ENCODE measurements at places on chromosomes 16 and 17.

- no peak for DNase-seq
Observed at GRCh38 chr17:5947701-5948180, 122.4 kb upstream of the WSCD1 start.

- no peak for DNase-seq
Observed at GRCh38 chr16:2386990-2387389, 42.3 kb upstream of the CCNF start.

GRCh38 chr16:64122177-64122576, 999.7 kb downstream of the CDH11 start:
- peak; percentile 52 for DNase-seq

DNA sequence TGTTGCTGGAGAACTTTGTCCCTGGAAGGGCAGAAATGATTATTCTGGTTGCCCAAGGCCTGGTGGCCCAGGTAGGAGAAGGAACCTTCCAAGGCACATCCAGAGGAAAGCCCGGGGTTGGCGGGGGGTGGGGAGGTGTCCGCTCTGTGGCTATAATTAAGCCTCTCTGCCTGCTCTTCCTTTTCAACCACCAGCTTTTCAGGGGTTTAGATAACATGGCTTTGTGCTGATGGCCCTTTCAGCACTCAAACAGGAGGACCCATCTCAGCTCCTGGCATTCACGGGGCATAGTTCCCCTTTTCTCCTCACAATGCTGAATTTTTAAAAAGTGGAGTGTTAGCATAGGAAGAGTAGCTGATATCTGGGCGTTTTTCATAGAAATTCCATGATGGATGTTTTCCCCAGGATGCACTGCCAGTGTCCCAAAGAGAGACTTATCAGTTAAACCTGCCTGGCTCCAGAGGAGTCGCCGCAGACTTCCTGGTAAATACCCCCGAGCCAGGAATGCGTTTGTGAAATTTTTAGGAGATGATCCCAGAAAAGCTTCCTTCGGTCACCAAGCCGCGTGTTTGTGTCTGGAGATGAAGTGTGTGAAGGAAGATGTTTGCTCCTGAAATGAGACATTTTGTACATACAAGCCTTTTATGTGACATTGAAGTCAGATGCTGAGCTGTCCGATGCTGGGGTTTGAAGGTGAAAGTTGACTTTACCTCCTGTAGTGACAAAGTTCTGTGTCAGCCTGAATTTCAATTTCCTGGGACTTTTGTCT, 188.5 kb downstream of the MSI2 start:
- DNase-seq = peak; percentile 71

- peak; percentile 89 for DNase-seq
Observed at GRCh38 chr17:31674305-31674704, 184.7 kb downstream of the COPRS start.

- no peak for DNase-seq
Observed at GRCh38 chr16:68247400-68247799, 2.2 kb downstream of the PLA2G15 start.

DNA sequence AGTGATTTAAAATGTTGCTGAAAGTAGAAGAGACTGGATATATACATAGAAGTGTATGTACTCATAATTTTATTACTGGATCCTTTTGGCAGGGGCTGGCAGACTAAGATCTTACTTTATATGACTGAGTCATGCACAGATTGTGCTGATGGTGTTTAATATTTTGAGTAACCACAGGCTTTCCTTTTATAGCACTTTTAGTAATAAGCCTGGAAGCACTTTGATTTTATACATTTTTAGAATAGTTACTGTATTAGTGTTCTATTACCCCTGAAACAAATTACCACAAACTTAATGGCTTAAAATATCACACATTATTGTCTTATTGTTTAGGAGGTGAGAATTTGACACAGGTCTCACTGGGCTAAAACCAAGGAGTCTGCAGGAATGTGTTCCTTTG, 113.4 kb upstream of the CDH8 start:
- DNase-seq = no peak

DNA sequence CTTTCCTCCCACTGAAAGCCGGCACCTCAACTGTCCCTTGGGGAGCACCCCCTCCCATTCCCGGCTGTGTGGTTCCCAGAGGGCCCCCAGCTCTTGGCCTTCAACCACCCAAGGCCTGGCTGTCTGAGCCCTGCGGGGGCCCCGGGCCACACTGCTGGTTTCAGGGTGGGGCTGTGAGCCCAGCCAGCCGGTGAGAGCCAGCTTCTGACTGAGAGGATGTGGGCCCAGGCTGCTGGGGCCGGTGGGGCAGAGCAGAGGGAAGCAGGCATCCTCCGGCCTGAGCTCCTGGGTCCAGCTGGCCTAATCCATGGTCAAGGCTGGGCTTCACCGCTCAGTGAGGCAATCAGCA, 875 bp upstream of the LGALS3BP start:
- no peak for DNase-seq

DNA sequence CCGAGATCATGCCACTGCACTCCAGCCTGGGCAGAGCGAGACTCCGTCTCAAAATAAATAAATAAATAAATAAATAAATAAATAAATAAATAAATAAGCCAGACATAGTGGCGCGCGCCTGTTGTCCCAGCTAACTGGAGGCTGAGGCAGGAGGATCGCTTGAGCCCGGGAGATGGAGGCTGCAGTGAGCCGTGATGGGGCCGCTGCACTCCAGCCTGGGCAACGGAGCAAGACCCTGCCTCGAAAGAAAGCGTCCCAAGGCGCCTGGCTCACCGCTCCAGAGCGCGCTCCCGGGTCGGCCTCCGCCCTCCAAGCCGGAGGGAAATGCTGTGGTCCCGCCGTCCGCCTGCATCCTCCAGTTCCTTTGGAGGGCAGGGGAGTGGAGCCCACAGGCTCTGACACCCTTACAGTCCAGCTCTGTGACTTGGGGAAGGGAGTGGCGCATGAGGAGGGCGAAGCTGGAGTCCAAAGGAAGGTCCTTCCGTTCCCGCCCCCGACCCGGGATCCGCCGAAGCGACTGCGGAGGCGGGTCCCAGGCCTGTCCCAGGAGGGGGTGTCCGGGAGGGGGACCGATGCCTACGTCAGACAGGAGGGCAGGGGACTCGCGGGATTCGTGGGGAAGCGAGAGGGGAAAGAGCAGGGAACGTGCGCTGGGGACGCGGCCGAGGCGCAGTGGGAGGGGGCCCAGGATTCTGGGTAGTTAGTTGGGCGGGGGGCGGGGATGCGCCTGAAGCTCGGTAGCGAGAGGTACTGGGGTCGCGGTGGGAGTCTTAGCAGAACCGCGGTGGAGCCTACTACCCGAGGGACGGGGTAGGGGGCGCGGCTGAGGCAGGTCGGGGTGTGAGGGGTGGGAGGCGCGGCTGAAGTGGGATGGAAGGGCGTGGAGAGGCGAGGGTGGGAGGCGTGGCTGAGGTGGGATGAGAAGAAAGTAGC, 8.4 kb upstream of the TRPV2 start:
- peak; percentile 52 for DNase-seq

GRCh38 chr16:9119795-9120194, 28.4 kb downstream of the HAPSTR1 start:
- peak; percentile 63 for DNase-seq

DNA sequence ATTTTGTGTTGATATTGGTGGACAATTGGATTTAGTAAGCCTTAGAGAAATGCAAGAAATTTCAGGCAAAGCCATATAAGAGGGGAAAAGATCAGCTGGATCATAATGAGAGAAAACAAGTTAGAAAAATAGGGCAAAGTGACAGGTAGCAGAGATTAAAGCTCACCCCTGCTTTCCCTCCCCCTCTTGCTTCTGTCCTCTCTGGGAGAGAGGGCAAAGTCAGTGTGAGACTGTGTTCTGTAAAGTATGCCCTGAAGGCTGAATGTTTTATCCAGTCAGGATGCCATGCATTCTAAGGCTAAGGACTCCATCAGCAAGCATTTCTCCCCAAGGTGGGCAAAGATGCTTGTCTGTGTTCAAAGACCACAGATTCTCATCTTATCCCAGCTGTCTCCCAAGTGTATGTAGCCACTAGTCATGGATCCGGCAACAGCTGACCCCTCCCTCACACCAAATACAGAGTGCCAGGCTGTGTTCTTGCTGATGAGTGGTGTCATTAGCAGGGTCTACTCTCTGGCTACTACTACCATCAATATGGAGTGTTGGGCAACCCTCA, 136.2 kb upstream of the DNAH9 start:
- DNase-seq = no peak
